ENCODE measurements at places on chromosomes 3 and 15. TPM values are rescaled to one million over a fixed set of nuclear protein-coding genes. Genes with fewer than 3 reads are reported as not detected.

GRCh38 chr3:150783316-150783715, 20.3 kb upstream of the SIAH2 start:
- DNase-seq = no peak

DNA sequence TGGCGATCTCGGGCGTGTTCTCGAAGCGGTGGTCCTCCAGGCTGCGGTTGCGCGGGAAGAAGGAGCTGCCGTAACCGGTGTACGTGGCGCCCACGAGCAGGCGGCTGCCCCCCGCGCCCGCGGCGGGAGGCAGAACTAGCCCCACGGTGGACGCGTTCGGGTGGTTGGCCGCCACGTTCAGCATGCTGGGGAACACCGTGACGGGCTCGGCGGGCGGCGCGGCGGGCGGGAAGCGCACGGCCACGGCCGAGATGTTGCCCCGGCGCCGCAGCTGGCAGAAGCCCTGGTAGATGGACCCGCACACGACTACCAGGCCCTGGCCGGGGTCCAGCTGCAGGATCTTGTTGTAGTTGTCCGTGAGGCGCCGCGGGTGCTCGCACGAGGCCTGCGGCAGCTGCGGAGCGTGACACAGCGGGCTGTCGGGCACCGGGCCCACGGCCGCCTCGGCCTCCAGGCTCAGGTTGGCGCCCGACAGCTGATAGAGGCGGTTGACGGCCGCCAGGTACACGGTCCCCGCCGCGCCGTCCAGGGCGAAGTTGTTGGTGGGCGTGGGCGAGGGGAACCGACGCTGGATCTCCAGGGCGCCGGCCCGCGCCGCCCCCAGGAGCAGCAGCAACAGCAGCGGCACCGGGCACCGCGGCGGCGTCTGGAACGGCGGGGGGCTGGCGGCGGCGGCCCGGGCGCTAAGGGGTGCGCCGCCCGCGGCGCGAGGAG, 397 bp downstream of the PLXND1 start:
- peak; percentile 66 for DNase-seq

- no peak for DNase-seq
Measured at GRCh38 chr3:114893361-114893760, 253.7 kb downstream of the ZBTB20 start.

- no peak for DNase-seq
Measured at GRCh38 chr3:13700362-13700761, 151.4 kb downstream of the FBLN2 start.

TTBK2 gene
- 30.6 TPM for total RNA-seq

CCK gene
- total RNA-seq = 54.6 TPM

VGLL3 gene
- total RNA-seq = 1.2 TPM

RBM6 gene
- total RNA-seq = 79.5 TPM

ZNF80 gene
- not detected for total RNA-seq
